ENCODE measurements at places on chromosomes 12 and 14.

DNA sequence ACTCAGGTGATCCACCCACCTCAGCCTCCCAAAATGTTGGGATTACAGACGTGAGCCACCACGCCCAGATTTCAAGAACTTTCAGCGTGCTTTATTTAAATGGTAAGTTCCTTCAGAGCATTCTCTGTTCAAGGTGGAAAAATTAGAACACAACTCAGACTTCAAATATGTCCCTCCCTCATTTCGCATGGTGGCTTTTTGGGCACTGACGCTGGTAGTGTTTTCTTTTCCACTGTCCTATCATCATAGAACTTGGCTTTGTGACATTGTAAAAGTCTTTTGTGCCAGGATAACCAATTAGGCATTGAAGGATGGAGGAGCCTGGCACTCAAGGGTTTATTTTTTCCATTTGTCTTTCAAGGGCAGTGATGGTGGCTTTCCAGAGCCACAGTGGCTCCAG, 190.8 kb downstream of the NUAK1 start:
- DNase-seq: no peak

DNA sequence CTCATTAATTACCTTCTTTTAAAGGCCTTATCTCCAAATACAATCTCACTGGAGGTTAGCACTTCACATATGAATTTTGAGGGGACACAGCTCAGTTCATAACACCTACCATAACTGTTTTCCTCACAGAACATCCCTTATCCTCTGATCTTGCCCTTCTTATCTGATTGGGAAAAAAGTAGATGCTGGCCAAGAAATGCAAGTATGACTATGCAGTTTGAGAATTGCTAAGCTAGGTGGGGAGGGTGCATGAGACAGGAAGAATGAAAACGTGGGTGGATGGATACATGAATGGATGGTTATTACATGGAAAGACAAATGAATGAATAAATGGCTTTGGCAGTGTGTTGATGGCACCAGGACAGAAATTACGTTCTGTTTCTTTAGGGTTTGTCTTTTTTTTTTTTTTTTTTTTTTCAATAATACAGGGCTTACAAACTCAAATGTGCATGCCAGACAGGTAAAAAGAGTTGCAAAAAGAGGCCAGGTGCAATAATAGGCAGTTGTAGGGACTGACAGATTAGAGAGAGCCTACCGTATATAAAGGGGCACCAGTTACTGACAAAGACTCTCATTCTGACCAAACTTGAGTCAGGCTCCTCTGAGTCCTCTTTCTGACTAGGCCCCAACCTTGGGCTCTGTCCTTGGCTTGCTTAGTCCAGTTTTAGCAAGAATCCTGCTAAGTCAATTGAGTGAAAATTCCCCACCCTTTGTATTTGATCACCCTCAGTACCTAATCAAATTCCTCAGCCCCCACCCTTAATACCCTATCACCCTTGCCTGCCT, 304.9 kb downstream of the ZFP36L1 start:
- no peak for DNase-seq

DNA sequence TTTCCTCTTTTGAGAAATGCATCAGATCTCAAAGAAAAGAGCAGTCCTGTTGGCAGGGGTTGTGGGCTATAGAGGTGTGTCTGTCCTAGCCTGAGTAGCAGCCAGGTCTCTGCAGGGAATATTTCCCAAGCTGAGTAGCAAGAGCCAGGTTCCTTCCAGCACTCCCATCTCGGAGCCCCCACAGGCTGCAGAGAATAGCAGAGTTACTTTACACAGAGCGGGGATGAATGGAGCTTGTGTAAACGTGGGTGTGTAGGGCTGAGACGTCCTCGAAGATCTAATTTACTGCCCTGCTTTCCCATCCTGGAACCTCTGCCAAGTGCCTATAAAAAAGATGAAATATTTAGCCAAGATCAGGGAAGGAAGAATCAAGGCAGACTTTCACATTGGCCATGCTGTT, 156.6 kb downstream of the TSPAN9 start:
- no peak for DNase-seq

GRCh38 chr12:112167718-112168525, 42.6 kb downstream of the TRAFD1 start:
- no peak for DNase-seq

DNA sequence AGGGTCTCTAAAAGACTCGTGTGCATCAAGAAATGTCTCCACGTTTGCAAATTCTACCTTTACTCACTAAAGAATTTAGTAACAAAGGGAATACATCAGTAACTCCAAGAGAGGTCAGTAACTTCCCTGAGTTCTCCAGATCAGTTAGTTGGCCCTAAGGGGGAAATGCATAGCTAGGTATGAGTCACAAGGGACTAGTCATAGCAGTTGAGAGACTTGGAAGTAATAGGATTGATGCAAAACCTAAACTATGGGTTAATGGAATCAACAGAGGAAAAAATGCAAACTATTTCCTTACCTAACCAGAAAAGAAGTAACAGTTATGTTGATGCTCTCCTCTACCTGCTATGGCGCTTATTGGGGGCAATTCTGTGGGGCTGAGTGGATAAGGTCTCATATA, 148.8 kb upstream of the GARIN6 start:
- DNase-seq: no peak

DNA sequence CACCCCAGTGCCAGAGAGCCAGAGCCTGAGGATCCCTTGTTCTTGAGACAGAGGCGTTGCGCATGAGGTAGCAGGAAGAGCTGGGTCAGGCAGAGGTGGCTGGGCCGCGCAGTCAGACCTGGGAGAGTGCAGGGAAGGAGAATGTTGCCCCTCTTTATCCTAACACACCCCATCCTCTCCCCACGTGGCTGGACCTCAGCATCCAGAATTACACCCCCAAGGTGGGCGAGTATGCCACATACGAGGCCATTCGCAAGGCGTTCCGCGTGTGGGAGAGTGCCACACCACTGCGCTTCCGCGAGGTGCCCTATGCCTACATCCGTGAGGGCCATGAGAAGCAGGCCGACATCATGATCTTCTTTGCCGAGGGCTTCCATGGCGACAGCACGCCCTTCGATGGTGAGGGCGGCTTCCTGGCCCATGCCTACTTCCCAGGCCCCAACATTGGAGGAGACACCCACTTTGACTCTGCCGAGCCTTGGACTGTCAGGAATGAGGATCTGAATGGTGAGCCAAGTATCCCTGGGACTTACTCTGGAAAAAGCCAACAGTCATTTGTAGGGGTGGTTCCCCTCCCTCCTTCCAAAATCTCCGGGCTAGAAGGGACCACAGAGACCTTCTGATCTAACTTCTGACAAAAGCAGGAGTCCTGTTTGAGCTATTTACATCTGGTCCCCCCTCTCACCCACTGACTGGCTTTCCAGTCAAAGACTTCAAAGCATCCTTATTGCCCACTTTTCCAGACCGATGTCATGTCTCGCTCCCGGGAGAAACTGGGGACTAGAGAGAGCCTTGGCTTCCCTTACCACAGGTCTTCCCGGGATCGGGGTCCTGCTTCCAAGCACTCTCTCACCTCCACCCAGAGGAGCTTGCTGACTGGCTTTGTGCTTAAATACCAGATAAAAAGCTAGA, 6.1 kb downstream of the MMP14 start:
- DNase-seq: no peak

Data from right forelimb (tissue), 1 donor.